ENCODE measurements at places on chromosomes 12 and 14. TPM values are rescaled to one million over a fixed set of nuclear protein-coding genes. Genes with fewer than 3 reads are reported as not detected.

Gene EIF2S3B
- 0.36 TPM for total RNA-seq

Gene HOXC10
- 0.51 TPM for total RNA-seq

Gene CD27
- total RNA-seq: 2.5 TPM

GRCh38 chr12:105935981-105936380, 202.8 kb downstream of the NUAK1 start:
- no peaks in the 10 kb centered on the region for H3K4me1 ChIP-seq
- no peak overlapping the region for H3K4me3 ChIP-seq
- no peak for DNase-seq
- H3K27ac ChIP-seq: no peak overlapping the region
- H3K27me3 ChIP-seq: no peaks in the 10 kb centered on the region

DNA sequence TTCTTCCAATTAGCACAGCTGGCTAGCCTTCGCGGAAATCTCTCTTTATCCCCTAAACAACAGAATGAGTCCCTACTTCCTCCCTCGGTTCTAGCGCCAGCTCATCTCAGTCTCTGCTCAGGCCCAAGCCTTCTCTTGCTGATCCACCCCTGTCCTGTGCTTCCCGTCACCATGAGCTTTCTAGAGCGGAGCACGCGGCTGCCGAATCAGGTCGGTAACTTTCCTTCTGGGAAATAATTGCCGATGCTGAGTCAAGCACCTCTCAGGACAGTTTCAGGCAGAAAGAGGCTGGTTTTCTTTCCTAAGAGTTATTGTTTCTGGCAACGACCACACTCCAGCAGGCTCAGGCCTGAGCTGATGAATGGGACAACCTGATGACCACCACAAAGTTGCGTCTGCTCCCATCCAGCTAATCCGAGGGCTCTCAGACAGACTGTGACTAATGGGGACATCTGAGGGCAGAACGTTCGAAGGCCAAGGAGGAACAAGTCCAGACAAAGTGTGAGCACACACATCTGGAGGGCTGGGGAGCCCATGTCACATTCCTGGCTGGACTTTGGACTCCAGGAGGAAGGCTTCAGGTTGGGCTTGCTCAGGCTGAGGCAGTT, 13.6 kb upstream of the GPR68 start:
- no peaks in the 10 kb centered on the region for H3K4me1 ChIP-seq
- H3K27ac ChIP-seq: no peak overlapping the region
- no peak overlapping the region for H3K4me3 ChIP-seq

DNA sequence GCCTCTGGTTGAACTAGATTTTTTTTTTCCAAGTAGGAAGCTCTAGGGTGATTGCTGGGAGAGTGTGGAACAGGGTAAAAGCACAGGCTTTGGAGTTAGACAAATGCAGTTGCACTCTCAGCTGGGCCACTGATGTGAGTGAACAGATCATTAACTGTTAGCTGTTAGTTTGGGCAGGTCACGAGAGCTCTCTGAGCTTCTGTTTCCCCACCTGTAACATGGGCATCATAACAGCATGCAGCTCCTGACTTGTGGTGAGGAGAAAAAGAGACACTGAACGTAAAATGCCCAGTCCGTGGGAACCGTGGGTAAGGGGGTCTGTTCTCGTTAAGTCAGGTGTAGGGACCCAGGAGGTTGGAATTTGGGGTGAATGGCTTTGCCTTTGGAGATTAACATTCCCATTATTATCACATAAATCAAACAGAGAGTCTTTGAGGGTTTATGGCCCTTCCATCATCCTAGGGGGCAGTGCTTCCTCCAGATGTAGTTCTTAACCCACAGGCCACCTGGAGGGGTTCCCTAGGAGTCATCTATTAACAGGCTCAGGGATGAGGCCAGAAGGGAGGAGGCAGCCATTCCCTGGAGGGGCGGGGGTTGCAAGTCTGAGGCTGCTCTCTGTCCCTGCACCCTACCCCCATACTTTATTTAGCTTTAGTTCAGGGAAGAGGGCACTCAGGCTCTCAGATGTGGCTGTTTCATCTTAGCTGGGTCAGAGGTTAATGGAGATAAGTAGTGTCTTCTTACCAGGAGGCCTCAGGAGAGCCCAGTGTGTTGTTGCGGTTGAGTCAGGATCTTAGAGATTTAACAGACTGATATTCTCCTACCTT, 135.2 kb downstream of the DACT1 start:
- H3K27ac ChIP-seq: no peak overlapping the region
- no peaks in the 10 kb centered on the region for H3K4me1 ChIP-seq
- no peaks in the 10 kb centered on the region for H3K27me3 ChIP-seq

All from prostate gland (tissue), 2 donors.